Bone marrow (tissue), 2 donors: ENCODE measurements at places on chromosomes 12 and 14.

DNA sequence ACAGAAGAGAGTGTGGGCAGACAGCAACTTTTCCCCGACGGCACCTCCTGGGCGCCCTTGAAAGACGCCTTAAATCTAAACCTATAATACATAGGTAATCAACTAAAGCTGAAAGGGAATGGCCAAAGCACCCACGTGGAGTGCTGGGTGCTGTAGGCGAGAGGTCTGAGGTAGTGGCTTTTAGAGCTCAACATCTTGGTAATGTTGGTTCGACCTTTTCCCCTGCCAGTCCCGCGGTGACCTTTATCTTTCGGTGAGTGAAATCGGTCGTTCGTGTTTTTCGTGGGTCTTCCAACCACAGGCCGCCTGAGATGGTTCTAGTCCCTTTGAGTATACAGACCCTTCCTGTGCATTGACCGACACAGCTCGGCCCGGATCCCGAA lies 9.1 kb downstream of the OR6S1 start:
- no peak for DNase-seq

- DNase-seq = no peak
Measured at GRCh38 chr14:105287249-105288102, 13.3 kb downstream of the BRF1 start.

- no peak for DNase-seq
Measured at GRCh38 chr12:79423560-79423959, 267.2 kb downstream of the PAWR start.

- DNase-seq = no peak
Measured at GRCh38 chr12:70194076-70194475, 49.2 kb upstream of the CNOT2 start.

GRCh38 chr12:32437095-32437515 lies 37.7 kb downstream of the FGD4 start:
- DNase-seq = no peak

DNA sequence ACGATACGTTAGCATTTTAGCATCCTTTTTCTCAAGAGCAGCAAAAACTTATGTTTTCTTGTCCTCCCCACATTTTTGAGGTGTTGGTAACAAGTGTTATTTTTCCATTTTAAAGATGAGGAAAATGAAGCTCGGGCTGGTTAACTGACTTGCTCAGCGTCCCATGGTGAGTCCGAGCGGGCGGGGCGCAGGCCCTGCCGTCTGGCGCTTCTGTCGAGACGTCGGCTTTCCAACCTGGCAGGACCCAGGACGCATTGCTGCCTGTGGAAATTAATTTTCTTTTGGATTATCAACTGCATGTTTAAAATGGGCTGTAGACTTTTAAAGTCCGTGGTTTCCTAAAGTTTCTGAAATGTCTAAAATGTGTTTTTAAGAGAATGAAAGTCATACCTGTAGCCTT lies 30.4 kb downstream of the XRCC3 start:
- no peak for DNase-seq

- DNase-seq = no peak
Measured at GRCh38 chr12:10392394-10392930, 2.6 kb upstream of the KLRK1 start.
